ENCODE measurements at places on chromosomes 16 and 17.
A peak's percentile ranks its signal among the peaks of the same experiment; 100 is the strongest.

DNA sequence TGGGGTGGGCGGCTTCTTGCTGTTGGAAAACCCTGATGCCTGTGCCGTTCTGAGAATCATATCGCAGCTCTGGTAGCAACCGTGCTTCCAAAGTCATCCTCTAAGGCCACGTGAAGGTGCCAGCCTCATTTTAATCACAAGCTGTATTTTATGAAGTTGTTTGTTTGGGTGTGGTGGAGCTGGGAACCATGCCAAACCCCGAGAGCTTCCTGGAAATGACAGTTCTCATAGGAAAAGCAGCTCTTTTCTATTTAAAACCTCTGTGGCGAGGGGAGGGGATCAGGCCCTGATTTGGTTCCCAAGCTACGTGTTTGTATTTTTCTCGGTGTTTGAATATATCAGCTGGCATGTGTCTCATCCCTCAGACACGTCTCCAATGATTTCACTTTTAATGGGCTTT, 21.7 kb downstream of the KNOP1 start:
- DNase-seq: peak; percentile 80

GRCh38 chr16:29900888-29901606, 759 bp downstream of the ASPHD1 start:
- DNase-seq: no peak

DNA sequence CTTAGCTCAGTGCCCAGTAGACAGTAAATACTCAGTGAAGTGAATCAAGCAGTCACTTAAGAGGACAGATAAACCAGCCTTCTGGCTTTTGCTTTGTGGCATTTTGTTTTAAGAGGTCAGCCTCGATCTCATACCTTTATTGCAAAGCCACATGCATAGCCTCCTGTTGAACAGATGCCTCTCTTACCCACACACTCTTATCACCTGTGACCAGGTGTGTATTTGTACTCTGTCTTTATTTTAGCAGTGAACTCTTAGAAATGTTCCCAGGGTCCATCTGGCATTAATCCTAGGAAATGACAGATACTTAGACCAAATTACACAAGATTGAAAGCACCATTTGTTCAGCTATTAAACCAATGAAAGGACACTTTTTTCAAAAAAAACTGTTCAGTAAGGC, 1426.5 kb downstream of the CDH11 start:
- peak; percentile 30 for DNase-seq

DNA sequence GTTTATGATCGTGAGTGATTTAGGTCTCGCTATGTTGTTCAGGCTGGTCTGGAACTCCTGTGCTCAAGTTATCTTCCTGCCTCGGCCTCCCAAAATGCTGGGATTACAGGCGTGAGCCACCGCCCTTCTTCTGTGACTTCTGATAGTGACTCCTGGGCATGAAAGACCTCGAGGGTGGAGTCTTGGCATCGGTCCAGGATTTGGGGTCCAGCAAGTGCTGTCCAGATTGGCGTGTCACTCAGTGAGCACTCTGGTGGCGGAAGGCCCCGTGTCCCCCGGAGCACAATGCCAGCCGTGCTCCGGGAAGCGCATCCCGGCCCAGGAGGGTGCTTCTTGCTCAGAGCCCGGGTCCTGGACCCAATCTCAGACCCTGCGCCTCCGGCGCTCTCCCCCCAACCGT, 6.8 kb downstream of the OR1F1 start:
- DNase-seq: no peak

DNA sequence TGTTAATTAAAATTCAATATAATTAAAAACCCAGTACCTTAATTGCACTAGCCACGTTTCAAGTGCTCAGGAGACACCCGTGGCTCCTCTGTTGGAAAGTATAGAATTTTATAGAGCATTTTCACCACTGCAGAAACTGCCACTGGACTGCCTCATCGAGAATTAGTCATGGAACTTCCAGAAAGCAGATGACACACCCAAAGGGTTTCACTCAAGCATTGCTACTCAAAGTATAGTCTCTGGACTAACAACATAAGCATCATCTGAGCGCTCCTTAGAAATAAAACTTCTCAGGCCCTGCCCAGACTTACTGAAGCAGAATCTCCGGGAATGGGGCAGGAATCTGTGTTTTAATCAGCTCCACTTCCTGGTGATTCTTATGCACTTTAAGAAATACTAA, 63.5 kb upstream of the GPR139 start:
- DNase-seq: no peak

DNA sequence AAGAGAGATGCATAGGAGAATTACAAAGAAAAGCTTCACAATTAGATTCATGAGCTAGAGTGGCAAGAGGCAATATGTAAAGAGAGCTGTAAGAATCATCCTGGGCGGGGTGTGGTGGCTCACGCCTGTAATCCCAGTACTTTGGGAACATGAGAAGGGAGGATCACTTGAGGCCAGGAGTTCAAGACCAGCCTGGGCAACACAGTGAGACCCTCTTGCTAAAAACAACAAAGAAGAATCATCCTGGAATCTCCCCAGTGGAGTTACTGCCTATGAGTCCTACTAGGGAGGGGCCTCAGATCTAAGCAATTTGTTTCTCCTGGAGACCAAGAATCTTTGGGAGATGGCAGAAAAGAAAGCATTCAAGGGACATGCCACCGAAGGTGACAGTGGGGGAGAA, 119.1 kb downstream of the HIC1 start:
- no peak for DNase-seq

DNA sequence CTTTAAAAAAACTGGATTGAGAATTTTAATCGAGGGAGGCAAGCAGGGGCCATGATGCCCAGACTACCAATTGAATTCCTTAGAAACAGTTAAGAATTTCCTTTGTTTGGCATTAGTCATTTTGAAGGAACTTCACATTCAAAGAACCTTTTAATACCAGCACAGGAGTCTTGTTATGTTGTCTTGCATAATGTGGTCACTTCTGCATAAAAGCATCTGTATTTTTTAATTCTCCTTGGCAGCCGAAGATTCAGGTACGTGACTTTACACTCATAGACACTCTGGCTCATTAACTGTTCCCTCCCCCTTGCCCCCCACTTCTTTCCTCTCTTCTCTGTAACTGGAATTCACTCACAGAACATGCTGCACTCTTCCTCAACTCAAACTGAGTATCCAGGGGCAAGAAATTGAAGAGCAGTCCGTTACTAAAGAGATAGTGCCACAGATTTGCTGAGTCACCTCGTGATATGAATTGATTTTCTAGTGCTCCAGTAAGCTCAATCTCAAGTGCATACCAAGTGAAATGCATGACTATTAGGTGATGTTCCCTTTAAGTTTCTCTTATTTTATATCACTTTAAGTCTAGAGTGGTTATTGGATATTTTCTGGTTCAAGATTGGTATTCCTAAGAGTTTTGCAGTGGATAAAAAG, 572.2 kb upstream of the SOX9 start:
- DNase-seq: no peak

GRCh38 chr16:88768071-88768783, 16.8 kb downstream of the PIEZO1 start:
- DNase-seq: no peak

DNA sequence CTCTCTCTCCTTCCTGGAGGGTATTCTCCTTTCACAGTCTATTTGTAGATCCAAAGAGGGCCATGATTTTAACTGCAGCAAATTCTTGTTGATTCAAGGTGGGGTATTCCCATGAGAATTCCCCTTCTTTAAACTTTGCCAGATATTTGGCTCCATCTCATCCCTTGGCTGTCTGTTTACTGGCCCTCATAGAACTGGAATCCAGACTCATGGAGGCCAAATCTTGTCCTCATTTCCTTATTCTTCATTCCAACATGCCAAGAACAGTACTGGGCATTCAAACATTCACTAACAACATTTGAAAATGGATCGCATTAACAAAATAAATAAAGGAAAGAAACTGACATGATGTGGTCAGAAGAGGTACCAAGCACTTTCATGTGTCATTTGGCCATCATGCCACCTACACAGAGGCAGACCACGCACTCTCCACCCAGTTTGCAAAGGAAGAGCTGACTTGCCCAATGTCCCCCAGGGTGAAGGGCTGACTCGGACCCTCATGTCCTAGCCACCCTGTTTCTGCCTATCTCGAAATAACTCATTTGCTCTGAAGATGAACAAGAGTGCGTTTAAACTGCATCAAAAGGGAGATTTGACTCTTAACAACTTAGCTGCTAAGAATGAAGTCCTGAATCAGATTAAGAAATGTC, 23.1 kb upstream of the SLC35B1 start:
- no peak for DNase-seq

DNA sequence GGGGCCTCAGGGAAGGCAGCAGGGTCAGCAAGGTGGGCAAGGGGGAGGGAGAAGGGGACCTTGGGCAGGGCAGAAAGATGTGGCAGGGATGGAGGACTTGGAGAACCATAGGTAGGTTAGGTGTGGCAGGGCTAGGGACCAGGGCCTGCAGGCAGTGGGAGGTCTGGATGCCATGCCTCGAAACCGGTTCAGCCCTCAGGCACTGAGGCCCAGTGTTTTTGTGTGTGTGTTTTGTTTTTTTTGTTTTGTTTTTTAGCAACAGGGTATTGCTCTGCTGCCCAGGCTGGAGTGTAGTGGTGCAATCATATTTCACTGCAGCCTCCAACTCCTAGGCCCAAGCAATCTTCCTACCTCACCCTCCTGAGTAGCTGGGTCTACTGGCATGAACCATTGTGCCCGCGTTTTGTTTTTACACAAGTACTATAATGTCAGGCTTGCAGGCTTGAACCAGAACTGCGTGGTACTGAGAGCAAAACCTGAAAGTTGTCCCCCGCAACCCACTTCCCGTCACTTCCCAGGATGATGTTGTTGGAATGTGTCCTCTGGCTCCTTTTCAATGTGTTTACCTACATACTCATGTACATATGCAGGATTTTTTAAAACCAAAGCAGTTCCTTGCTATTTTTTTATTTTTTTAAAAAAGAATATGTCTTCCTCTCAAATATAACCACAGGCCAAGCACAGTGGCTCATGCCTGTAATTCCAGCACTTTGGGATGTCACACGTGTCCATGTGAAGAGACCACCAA, 12.4 kb downstream of the ODAD4 start:
- no peak for DNase-seq

GRCh38 chr17:1153795-1154546, 25.8 kb downstream of the ABR start:
- DNase-seq: peak; percentile 64

GRCh38 chr17:44623070-44623725, 33.1 kb upstream of the MEIOC start:
- DNase-seq: no peak

DNA sequence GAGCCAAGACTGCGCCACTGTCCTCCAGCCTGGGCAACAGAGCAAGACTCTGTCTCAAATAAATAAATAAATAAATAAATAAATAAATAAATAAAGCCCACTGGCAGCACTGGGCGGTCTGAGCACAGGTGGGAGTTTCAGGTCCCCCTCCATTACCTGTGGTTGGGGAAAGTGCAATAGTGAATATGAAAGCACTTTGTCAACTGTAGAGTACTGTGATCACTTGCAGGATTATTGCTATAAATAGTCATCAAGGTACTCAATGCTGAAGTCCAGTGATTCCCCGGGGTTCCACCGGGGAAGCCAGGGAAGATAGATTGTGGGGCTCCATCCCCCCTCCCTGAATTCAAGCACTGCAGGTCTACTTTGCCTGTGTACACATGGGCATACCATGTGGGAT, 42.7 kb upstream of the CPNE2 start:
- no peak for DNase-seq

DNA sequence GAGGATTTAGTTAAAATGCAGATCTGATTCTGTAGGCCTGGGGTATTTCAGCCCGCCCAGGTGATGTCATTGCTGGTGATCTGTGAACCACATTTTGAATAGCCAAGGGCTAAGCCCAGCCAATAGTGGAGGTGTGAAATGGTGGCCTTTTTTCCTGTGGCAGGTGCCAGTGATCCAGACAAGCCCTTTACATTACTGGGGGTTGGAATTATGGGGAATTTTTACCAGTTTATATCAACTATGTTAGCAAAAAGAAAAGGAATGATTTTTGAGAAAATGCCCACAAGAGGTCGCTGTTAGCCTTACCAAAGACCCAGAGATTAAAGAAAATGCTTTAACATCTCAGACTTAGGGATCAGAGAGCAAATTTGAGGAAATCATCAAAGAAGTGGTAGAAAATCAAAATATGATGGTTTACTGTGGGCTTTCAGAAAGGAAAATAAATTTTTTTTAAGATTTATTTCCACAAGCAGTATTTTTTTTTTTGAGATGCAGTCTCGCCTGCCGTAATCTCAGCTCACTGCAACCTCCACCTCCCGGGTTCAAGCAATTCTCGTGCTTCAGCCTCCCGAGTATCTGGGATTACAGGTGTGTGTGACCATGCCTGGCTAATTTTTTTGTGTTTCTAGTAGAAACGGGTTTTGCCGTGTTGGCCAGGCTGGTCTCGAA, 3.9 kb downstream of the VPS35L start:
- DNase-seq: peak; percentile 19

DNA sequence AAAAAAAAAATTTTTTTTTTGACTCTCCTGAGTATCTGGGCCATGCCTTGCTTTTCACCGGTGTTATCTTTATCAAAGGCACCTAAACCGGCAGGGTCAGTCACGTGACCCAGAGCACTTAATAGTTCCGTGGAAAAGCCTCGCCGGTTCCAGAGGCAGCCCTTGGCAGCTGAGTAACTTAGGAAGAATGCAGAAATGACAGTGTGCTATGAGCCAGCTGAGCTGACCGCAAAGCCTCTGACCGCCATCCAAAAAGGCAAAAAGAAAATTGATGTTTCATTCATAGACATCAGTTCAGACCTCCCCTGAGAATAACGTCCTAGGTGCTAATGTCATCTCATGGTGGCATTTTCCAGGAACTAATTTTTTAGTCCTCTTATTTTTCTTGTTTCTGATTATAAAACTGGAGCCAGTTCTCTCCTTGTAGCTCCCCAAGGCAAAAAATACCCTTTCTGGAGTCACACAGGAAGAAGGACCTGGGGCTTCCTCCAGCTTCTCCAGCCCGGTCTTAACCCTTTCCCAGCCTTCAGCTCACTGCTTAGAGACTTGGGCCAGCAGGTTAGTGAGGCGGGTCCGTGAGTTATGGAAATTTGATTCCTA, 122.6 kb downstream of the SOCS1 start:
- no peak for DNase-seq

DNA sequence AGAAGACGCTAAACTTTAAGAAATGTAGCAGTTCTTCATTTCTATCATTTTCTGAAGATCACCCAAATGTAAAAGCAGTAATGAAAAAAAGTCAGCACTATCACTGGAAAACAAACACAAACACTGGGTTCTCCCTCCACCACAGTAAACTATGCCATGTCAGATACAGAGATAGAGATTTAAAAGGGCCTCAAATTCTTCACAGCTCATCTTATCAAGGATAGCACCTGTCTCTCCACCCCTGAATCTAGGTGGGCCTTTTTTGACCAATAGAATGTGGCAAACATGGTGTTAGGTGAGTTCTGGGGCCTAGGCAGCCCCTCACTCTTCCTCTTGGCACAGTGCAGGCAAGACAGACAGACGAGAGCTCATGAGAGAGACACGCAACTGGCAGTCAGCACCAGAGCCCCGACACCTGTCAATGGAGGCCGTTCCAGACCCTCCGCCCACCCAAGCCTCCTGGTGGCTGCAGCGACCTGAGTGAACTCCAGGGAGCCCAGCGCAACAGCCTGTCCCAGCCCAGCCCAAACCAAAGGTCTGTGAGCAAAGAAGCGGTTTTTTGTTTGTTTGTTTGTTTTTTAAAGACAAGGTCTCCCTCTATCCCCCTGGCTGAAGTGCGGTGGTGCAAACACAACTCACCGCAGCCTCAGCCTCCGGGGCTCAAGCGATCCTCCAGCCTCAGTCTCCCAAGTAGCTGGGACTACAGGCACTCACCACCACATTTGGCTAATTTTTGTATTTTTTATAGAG, 79.8 kb downstream of the TBC1D16 start:
- DNase-seq: no peak

Measured in NCI-H1105 treated with DMSO at 0.1 percent for 48 hours (cell line).